Activated CD4-positive, alpha-beta T cell treated with anti-CD3 and anti-CD28 coated beads, Interleukin-2, Interleukin-4, amounts not matched to agents 100 ng/mL and 50 ng/mL, durations not matched to agents 16 hours and 8 hours (primary cell): ENCODE measurements at places on chromosomes 1 and 21.

DNA sequence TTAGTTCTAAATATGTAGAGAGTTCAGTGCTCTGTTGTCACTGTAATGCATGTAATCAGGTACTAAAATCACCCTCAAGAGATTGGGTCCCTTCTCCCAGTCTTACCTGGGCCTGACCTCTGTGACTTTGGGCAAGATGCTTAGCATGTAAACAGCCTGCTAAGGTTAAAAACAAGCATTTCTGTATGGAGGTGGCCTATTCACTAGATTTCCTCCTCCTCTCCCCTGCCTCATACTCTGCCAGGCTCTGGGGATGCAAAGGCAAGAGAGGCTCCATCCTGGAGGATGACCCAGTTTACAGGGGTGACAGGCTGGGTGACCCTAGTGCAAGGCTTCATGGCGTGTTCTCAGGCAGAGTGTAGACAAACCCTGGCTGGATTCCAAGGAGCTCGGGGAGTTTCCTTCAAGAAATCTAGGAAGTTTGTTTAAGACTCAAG lies 28.8 kb downstream of the VANGL2 start:
- DNase-seq = no peak

DNA sequence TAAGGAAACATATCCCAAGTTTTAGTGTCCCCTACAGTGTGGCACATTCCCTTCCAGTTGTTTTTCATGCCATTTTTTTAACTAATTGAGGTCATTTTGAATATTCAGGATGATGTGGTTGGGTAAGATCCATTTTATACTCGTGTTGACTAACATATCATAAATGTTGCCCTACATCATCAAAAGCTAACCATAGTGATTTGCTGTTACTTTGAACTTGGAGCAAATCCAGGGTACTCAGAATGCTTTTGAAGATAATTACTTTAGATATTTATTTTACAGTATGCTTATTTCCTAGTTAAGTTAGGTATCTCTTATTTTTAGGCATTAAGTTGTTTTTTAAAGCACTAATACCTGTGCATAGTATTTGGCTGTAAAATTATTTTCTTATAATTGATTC lies 57.8 kb downstream of the DYRK1A start:
- no peak for DNase-seq

- DNase-seq = no peak
These were observed 53.2 kb downstream of the SYT2 start for GRCh38 chr1:202656951-202657646.

DNA sequence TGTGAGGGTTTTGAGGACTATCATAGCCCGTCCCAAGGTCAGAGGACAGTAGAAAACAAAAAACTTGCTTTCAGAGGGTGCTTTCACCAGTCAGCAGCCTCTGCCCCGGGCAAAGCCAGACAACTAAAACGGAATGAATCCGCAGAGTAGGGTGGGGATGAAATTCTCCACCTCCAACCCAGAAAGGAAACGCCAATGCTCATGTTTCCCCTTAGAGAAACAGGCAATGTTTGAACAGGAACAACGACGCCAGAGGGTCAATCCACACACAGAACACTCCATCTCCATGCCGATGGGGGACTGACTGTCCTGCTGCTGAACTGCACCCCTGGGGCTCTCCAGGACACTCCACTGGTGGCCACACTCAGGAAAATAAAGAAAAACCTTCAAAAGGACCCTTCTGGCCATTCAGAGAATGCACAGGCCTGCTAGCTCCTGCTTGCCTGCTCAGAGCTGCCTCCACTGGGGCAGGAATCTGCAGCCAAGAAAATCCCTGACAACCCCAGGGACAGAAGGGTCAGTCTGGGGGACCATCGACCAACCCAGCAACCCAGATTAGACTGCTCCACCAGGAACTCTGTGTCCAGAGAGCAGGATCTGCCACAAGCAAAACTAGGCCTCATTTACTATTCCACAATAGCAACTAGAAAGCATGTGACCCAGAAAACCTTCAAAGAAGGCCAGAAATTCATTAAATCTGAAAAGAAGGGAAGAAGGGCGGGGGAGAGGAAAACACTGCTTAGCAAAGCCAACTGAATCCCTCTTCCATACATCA lies 116.0 kb downstream of the TOMM20 start:
- DNase-seq = no peak

GRCh38 chr1:83923553-83923952 lies 75.4 kb downstream of the TTLL7 start:
- no peak for DNase-seq

DNA sequence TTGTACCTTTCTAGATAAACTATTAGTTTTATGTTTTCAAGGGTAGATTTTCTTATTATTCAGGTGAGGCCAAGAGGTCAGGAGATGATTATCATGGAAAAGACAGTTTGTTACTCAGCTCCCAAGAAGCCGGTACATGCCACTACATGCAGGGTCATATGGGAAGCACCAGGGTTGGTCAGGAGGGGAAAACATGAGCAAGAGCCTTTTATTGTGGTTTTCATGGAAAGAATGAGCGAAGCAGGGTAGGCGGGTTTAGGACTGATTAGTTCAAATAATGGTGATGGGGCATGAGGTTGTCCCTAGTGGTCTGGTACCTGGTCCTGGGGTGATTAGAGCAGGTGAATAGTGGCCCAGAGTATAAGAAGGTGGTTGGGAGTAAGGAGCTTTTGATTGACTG lies 189.9 kb downstream of the APP start:
- DNase-seq = no peak

DNA sequence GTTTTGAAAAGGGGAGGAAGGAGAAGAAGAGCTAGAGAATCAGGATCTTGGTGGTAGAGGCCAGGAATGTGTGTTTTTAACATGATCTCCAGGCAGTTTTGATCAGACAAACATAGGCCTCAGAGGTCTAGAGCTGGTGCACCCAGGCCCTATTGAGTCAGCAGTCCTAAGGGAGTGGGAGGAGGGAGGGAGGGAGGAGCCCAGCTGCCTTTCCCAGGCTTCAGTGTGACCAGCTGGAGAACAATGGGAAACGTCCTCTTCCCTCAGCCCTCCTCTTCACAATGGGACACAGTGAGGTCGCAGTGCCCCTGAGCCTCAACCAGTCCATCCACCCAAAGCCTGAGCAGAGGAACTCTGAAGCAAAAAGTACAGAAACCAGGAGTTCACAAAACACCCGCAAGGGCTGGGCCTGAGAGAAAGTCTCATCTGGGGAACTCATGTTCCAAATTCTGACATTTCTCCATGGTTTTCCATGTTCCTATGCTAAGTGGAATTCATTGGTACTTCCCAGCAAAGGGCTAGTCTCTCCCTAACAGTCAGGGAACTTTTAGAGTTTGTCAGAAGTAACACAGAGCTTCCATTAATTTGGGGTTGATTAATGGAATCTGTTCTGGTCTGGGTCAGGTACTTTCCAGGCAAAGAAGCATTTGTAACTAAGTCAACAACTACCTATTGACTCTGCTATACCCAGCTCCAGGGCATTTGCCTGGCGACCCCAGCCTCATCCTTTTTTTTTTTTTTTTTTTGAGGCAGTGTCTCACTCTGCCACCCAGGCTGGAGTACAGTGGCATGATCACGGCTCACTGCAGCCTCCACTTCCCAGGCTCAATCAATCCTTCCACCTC lies 37.5 kb downstream of the ELAPOR1 start:
- no peak for DNase-seq

GRCh38 chr1:212256369-212256768 lies 28.8 kb upstream of the PPP2R5A start:
- peak; percentile 18 for DNase-seq

- no peak for DNase-seq
These were observed 34.5 kb downstream of the EPHX1 start for GRCh38 chr1:225844236-225845061.

DNA sequence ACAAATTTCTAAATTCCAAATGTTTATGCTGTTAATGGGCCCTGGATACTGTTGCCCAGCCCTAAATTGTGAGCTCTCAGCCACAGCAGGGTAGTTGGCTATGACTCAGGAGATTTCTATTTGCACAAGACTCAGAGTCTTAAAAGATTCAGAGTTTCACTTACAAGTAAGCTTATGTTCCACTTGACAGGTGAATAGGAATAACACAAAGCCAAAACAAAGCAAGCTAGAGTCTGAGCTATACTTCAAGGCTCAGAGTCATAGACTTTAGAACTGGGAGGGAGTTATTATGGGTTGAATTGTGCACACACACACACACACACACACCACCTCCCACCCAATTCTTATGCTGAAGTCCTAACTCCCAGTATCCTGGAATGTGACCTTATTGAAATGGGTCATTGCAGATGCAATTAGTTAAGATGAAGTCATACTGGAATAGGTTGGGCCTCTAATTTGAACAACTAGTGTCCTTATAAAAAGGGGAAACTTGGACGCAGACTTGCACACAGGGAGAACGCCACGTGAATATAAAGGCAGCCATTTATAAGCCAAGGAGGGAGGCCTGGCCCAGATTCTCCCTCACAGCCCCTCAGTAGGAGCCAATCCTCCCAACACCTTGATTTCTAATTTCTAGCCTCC lies 30.2 kb downstream of the PRDX6 start:
- no peak for DNase-seq

DNA sequence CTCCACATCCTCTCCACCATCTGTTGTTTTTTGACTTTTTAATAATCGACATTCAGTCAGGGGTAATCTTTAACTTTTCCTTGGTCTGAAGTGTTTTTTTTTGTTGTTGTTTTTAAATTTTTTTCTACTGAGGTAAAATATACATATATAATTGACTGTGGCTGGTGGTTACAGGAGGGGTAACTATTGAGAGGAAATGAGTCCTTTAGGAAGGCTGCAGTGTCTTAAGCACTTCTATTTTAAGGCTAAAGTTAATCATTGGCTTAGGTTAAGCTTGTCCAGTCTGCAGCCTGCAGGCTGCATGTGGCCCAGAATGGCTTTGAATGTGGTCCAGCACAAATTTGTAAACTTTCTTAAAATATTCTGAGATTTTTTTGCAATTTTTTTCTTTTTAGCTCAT lies 172.5 kb downstream of the CTH start:
- no peak for DNase-seq

DNA sequence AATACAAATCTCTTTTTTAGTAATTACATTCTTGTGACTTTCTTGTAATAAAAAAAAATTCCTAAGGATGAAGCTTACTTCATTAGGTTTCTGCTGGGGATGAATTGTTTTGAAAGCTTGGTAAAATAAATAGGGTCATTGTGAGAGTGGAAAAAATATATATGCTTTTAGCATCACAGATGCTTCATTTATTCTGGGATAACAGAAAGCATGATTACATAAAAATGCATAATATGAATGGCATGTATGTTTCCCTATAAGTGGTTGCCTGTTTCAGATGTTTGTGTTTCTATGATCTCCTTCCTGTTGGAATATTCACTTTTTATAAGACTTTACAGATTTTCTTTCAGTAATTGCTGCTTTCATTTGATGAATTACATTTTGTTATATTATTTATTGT lies 42.3 kb downstream of the HMCN1 start:
- no peak for DNase-seq

- no peak for DNase-seq
These were observed 51.0 kb upstream of the RGS8 start for GRCh38 chr1:182735343-182735742.

DNA sequence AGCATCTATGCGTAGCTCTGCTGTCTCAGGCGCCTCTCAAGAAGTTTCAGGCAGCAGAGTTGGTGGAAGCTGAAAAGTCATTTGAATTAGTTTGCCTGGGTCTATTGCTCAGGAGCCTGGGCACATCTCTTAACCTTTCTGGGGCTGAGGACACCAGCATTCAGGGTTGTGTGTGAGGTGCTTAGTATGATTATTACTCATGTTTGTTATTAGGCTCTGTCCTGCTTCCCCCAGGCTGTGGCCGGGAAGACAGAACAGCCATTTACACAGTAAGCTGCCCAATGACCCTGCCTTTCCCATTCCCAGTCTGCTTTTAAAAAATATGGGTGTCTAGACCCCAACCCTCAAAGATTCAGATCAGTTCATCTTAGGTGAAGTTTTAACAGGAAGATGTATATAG lies 53.9 kb upstream of the CACNA1E start:
- no peak for DNase-seq

GRCh38 chr1:167514288-167514687 lies 4.0 kb downstream of the CD247 start:
- no peak for DNase-seq

GRCh38 chr21:29416268-29416667 lies 117.5 kb downstream of the BACH1 start:
- DNase-seq = no peak

GRCh38 chr1:152035539-152036266 lies 1.1 kb downstream of the S100A11 start:
- DNase-seq = peak; percentile 39
